Airway epithelial cell (primary cell): ENCODE measurements at places on chromosomes 11 and 22. TPM values are rescaled to one million over a fixed set of nuclear protein-coding genes. Genes with fewer than 3 reads are reported as not detected.

OR10A2 gene
- not detected in 2 replicates for total RNA-seq

TMPRSS13 gene
- total RNA-seq: 22.9 and 32.7 TPM in 2 replicates

OVCH2 gene
- total RNA-seq: 0.28 and 0.42 TPM in 2 replicates

TSSK2 gene
- not detected in 2 replicates for total RNA-seq

MPPED1 gene
- not detected in 2 replicates for total RNA-seq

FAM111B gene
- total RNA-seq: 9.5 TPM in 2 replicates

RAB3IL1 gene
- not detected in 2 replicates for total RNA-seq

MOGAT2 gene
- total RNA-seq: not detected in 2 replicates

OR52M1 gene
- total RNA-seq: not detected in 2 replicates

CYB5R2 gene
- 15.2 and 30.1 TPM in 2 replicates for total RNA-seq

NRIP3 gene
- total RNA-seq: 1.8 and 2.5 TPM in 2 replicates

TMEM191C gene
- 1.5 and 3.8 TPM in 2 replicates for total RNA-seq

SERPING1 gene
- 0.42 and 1.1 TPM in 2 replicates for total RNA-seq
